ENCODE measurements at places on chromosomes 7 and 10. TPM values are rescaled to one million over a fixed set of nuclear protein-coding genes. Genes with fewer than 3 reads are reported as not detected.

DNA sequence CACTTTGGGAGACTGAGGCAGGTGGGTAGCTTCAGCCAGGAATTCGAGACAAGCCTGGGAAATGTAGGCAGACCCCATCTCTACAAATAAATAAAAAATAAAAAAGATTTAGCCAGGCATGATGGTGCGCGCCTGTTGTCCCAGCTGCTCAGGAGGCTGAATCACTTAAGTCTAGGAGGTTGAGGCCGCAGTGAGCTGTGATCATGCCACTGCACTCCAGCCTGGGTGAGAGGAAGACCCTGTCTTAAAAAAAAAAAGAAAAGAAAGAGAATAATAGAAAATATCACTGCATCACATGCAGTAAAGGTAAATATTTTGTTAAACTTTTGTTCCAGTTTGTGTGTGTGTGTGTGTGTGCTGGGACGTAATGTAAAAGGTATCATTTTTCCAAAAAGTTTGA, 3.0 kb downstream of the STRIP2 start:
- DNase-seq: no peak

DNA sequence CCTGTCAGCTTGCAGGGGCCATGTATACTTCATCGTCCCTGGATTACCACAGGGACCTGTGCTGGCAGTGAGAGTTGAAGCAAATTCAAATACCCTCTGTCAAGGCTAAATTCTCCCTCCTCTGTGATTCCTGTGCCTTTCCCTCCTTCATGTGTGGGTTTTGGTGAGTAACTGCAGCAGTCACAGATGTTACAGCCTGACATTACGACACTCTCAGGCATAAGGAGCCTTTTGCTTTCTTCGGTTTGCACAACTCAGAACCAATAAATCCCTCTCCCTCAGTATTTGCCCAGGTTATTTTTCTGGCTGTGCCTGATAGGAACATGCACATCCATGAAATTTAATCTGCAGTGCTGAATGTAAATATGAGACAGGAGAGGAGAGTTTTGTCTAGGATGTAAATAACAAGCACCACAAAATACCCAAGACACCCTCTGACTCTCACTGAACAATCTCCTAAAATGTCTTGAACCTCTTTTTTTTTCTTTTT, 997.2 kb upstream of the GHITM start:
- DNase-seq: no peak

GRCh38 chr7:78594156-78594555, 795.6 kb downstream of the PHTF2 start:
- no peak for DNase-seq

The CACNB2 gene
- total RNA-seq: 34.3 TPM

The TSPAN15 gene
- 17.3 TPM for total RNA-seq

The NEUROG3 gene
- 0.27 TPM for total RNA-seq

DNA sequence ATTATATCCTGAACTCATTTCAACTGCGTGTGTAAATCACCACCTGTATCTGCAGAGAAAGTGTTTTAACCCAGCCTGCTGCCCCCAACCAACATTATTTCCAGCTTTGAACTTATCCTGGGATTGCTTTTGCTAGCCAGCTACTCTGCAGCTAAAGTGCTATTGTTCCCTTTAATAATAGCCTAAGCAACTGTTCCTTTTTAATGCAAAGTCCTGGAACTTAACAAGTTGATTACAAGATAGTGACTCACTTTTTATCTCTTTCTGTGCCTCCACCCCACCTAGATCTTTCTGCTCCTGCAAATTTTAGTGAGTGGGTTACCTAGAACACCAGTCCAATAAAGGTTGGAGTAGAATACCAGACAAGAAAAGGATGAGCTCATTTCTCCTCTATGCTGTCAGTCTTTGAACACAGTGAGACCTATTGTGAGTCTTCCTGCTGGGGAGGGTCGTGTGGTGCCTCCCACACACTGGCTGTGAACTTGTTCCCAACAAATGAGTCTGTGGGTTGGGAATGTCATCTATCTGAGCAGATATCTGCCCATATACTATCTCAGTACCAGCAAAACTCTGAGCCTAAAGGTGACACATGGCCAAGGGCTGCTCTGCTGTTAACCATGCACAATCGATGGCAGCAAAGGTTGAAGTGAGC, 137.7 kb downstream of the FAM204A start:
- DNase-seq: no peak

The YAE1 gene
- 14.6 TPM for total RNA-seq

DNA sequence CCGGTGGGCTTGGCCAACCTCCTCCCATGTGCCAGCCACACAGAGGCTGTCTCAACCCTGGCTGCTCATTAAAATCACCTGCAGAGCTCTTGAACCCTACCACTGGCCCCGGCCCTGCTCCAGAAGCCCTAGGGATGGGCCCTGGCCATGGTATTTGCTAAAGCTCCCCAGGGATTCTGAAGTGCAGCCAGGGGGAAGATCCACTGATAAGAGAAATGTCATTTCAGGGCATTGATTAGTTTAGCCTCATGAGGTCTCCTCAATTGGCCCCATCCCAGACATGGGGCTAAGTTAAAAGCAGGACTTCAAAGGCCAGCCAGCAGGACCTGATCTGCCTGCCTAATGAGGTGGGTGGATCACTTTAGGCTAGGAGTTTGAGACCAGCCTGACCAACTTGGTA, 65.2 kb downstream of the ABRAXAS2 start:
- DNase-seq: no peak

The NUDT5 gene
- 24.3 TPM for total RNA-seq

DNA sequence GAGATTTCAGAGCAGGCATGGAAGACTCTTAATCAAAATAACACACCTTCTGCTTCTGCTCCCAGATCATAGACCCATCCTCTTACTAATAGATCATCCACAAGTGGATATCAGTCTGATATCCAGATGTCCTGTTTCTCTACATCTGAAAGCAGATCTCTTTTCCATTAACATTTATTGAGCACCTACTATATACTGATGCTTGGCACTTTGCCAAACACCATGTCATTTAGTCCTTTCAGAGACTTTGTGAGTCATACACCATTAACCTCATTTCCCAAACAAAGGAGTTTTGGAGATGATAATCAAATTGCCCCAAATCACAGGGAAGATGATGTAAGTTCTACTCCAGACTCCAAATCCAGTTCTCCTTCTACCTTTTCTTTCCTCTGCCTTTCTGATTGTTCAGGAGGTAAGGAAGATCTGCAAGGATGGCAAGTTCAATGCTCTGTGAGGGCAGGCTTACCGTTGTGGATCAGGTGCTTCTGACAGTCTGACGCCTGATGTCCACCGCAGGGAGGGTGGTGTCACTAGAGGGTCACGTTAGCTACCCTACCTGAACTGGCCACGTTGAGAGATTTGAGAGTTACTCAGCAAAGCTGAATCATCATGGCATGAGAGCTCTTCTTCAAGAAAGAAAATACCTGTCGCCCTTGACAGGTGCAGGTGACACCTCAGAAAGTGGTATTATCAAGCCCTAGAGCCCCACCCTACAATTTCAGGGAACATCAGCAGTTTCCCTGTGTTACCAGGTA, 269.6 kb upstream of the ZMIZ1 start:
- no peak for DNase-seq

DNA sequence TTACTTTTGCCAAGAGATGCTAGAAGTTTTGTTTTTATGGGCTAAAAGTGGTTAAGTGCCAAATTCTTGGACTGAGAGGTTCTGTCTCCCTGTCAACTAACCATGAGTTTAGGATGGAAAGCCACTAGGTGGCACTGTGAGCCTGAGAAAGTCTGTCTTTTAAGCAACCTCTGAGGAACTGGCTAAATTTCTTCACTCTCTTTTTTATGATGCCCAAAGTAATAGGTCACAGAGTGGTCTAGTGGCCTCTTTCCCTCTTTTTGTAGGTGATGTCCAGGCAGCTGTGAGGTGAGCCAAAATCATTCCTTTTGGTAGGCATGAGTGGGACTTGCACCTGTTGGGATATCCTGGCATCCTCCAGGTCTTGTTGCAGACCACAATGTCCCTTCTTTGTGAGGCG, 56.8 kb downstream of the SND1 start:
- DNase-seq: peak; percentile 71

DNA sequence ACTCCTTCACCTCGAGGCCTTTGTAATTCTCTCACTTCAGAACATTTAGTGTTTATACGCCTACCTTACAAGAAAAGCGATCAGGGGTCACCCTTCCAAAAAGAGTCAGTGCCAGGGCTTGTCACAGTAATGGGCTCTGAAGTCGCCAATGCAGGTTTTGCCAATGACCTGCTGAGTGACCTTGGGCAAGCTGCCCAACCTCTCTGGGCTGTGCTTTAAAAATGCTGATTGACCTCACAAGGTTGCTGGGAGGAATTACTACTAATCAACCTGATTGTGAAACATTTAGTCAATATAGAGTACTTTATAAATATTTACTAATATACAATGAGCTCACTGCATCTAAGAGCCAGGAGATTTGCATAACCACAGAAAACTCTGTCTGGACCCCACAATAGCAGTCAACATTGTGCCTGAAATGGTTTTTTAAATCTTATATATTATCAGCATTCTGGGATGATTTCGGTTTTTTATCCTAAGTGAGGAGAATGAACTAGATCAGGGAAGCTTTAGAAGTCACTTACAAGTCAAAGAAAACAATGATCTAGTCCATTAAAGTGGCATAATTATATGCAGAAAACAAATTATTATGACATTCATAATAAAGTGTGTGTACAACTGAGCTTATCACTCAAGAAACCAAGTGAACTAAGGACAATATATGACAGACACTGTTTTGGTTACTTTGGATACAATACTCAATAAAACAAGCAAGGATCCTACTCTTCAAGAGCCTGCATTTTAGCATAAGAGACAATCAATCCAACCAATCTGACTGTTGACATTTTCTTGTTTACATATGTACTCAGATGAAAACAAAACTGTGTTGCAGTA, 290.5 kb downstream of the SORCS1 start:
- DNase-seq: no peak

DNA sequence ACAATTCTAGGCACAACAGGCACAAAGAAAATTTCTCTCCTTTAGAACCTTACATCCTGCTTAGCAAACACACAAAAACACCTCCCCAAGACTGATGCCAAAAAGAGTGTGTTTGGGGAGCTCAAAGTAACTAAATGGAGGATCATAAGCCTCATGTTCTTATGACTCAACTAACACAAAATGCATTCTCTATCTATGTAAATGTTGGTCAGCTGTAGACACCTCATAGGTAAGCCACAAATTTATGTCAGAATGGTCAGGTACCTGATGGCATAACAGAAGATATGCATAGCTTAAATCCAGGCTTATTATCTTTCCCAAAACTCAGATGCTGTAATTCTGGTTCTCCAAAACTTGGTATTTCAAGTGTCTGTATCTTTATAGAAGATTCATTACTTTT, 315.1 kb downstream of the C7orf25 start:
- no peak for DNase-seq

GRCh38 chr7:134823400-134823799, 44.0 kb downstream of the CALD1 start:
- no peak for DNase-seq

All from left cardiac atrium (tissue), 4 donors.